ENCODE measurements at places on chromosomes 12 and 14.

GRCh38 chr14:100263141-100263540 is 24.2 kb downstream of the YY1 start:
- no peak for DNase-seq

GRCh38 chr12:92859650-92860386 is 69.3 kb downstream of the EEA1 start:
- no peak for DNase-seq

DNA sequence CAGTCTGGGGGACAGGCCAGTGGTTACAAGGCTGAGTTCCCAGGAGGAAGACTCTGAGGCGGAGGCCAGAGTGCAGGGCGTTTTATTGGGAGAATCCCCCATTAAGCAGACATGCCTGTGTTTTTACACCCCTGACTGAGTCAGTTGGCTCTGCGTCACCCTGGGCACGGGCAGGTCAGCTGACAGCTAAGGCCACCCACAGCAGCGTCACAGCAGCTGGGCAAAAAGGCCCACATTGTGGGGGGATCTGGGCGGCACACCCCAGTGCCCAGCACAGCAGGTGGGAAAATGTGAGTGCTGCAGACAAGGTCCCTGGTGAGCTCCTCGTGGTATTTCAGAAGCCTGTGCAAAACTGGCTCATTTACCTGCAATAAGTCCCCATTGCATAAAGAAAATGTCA is 184.7 kb downstream of the AACS start:
- no peak for DNase-seq

DNA sequence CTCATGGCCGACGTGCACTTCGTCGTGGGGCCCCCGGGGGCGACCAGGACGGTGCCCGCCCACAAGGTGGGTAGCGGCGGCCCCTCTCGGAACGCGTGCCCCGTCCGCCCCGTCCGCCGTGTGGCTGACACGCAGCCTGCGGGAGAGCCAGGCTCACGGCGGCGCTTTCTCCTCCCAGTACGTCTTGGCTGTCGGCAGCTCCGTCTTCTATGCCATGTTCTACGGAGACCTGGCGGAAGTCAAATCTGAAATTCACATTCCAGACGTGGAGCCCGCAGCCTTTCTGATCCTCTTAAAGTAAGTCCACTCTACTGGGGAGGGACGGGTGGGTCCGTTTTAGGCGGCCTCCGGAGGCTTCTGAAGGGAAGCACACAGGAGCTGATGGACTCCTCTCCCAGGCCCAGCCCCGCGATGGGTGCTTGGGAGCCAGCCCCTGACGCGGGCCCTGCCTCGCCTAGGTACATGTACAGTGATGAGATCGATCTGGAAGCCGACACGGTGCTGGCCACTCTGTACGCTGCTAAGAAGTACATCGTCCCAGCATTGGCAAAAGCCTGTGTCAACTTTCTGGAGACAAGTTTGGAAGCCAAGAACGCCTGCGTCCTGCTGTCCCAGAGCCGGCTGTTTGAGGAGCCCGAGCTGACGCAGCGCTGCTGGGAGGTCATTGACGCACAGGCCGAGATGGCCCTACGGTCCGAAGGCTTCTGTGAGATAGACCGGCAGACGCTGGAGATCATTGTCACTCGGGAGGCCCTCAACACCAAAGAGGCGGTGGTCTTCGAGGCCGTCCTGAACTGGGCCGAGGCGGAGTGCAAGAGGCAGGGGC is 1.1 kb downstream of the BTBD6 start:
- no peak for DNase-seq

DNA sequence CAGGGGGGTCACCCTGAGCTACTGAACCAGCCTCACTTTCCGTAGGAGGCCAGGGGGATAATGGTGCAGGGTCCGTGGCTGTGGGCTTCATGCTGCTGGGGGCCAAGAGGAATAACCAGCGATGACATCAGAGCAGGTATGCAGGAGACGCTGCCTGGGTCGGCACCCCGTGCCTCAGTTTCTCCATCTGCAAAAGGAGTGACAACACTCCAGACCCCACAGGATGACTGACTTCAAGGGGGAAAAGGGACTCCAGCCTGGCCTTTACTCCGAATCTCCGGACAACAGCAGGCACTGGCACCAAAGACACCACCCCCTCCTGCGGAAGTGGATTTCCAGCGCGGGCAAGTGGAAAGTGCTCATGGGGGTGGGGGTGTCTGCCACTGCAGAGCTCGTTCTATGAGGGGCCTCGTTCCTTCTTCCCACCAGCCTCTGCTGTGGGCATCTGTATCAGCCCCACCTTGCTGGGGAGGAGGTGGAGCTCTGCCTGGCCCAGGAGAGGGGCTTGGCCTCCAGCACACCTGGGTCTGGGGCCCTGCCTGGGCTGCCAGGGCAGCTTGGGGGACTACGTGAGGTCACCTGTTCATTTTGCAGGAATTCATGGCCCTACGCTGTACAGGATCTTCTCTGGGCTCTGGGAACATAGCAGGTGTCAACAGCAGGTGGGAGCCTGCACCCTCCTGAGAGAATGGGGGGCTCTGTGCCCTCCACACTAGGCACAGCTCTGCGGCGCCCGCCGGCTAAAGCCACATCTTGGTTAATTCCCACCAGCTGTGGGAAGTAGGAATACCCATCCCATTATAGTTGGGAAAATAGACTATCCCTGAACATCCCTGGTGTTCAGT is 216.6 kb upstream of the C14orf180 start:
- DNase-seq = no peak

GRCh38 chr14:104537613-104537988 is 42.0 kb upstream of the C14orf180 start:
- no peak for DNase-seq

DNA sequence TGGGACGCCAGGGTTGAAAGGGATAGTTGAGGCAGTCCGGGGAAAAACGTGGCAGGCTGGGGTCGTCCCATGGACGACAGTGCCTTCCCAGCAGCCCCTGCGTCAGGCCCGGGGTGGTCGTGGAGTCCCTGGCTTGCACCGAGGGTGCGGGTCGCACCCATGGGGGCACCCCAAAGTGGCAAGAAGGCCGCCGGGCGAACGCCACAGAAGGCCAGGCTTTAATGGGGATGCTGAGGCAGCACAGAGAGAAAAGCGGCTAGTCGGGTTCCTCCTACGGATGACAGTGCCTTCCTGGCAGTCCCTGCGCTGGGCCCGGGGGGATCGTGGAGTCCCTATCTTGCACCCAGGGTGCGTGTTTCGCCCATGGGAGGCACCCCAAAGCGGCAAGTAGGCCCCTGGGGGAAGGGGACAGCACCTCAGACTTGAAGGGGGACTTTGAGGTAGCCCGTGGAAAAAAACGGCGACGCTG is 158.6 kb upstream of the ALG10B start:
- DNase-seq = no peak

DNA sequence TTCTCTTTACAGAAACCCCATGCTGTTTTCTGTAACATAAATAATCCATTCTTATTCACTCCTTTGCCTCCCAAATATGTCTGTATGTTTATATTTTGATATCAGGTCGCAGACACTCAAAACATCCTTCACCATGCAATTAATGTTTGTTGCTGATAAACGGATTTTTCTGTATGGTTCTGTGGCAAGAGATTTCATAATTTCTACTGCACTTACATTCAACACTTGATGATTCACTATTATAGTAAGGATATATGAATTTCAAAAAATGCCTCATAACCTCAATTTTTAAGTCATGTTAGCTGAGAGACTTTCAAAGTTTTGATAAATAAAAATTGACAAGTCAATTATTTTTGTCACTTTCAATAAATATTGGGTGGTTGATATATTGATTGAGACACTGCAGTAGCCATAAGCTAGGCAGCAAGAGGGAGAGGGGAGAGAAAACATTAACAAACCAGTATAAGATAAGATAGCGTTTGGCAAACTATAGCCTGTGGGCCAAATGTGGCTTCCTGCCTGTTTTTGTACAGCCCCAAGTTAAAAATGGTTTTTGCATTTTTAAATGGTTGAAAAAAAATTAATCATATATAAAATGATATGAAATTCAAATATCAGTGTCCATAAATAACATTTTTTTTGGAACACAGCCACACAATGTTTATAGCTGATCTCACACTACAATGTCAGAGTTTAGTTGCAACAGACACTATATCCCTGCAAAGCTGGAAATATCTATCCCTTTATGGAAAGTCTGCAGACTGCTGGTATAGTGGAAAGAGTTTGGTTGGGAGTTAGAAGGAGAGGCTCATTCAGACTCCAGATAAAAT is 18.3 kb downstream of the ALDH6A1 start:
- DNase-seq = no peak

DNA sequence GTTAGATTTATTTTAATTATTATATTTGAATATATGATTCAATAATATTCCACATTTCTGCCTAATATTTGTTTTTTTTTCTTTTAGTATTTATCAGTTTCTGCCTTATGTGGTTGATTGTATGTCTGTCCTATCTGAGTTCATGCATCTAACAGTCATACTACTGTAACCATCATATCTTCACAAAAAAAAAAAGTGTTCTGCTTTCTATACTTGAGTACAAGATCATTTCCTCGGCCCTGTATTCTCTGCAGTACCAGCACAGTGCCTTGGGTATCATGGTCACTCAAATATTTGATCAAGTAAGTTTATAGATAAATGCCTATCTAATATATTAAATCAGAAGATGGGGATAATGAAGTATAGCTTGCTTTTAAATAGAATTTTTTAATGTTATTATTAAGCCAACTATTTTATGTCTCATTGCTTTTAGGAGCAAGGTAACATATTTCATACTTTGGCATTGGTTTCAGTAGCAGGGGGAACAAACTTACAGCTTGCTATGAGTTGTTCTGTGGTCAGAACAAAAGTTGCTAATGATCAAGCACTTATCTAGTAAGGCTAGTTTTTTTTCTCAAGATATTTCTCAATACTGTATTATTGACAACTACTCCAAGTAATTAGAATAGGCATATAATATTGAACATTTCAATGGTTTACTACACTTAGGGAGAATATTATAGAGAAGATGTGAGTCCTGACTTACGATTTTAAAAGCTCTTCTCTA is 290.5 kb upstream of the FBXO33 start:
- DNase-seq = no peak

- no peak for DNase-seq
Observed at GRCh38 chr14:93958567-93959238, 17.7 kb downstream of the ASB2 start.

DNA sequence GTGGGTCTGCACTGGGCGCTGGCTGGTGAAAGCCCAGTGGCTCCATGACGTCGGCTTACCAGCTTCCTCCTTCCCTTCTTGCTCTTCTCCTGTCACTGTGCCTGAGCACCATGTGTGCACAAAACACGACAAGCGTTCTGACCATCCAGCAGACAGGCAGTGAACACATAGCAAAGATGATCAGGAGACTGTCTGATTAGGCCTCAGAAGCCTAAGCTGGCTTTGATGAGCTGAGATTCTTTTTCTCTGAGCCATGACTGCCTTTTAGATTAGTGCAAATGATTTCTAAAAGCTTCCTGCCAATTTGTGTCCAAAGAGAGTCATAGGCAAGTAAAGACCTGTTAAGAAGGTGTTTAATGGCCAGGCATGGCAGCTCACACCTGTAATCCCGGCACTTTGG is 83.1 kb downstream of the AACS start:
- no peak for DNase-seq

GRCh38 chr12:90484094-90484493 is 470.9 kb downstream of the CCER1 start:
- DNase-seq = no peak

- no peak for DNase-seq
Observed at GRCh38 chr14:55697414-55697861, 117.4 kb downstream of the KTN1 start.

DNA sequence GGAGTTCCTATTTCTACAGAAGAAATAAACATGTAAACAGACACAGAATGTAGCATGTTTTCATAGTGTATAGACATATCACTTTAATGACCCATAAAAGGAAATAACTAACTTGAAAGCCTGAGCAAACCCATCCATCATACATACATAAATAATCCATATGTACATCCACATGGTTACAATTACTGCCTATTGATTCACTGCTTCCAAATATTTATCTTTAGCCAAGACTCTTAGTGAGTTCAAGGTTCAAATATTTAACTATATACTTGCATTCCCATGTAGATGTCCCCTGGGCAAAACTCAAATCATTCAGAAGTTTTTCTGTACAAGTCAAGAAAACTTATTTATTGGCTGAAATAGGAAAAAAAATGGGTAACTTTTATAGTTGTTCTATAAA is 95.4 kb downstream of the CCER1 start:
- no peak for DNase-seq

GRCh38 chr12:124568431-124569374 is 1.3 kb upstream of the NCOR2 start:
- no peak for DNase-seq

GRCh38 chr14:32630701-32631100 is 301.6 kb downstream of the AKAP6 start:
- no peak for DNase-seq

GRCh38 chr12:288687-289086 is 26.1 kb upstream of the SLC6A13 start:
- DNase-seq = no peak

DNA sequence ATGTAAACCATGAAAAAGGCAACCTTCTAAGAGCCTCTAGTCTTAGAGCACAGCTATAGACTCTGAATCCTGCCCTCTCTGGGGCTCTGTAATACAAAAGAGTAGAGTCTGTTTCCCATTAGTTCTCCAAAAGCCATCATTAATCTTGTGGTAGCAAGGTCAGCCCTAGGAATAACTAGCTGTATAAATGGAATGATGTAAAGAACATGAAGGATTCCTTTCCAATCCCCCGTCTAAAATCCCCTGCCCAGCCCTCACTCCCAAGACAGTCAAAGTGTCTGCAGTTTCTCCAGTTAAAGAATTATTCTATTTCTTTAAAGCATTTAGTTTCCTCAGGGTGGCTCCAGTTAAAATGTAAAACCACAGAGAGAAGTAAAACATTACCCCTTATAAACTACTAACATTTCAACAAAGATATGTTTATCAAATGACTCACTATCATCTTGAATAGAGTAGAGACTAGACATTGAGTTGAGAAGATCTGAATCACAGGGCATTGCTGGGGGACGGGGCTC is 104.2 kb downstream of the ST8SIA1 start:
- DNase-seq = no peak

DNA sequence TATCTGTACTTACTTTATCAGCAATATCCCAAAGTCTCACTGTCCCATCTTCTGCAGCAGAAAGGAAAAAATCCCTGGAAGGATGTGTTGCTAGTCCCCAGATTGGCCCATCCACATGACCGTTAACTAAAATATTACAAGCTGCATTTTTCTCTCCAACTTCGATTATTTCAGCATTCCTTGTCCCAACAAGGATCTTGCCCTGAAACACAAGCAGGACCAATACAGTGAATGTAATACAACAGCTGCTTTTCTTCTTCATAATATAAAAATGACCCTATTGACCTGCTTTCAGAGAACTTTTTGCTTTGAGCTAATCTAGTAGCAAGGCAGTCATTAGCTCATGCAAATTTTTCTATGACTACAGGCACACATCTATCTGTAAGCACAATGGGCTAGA is 58.3 kb downstream of the ZC3H14 start:
- DNase-seq = no peak

GRCh38 chr12:42607584-42608058 is 18.1 kb upstream of the PRICKLE1 start:
- no peak for DNase-seq

- DNase-seq = no peak
Observed at GRCh38 chr12:71721783-71722505, 32.7 kb upstream of the RAB21 start.

GRCh38 chr12:76621582-76622024 is 62.0 kb upstream of the OSBPL8 start:
- peak; percentile 57 for DNase-seq

All from stimulated activated CD4-positive, alpha-beta T cell treated with anti-CD3 and anti-CD28 coated beads, Interleukin-12 subunit alpha, Interleukin-12 subunit beta, amount 100 ng/mL, for 48 hours (primary cell).